ENCODE measurements at places on chromosomes 1 and 21.

DNA sequence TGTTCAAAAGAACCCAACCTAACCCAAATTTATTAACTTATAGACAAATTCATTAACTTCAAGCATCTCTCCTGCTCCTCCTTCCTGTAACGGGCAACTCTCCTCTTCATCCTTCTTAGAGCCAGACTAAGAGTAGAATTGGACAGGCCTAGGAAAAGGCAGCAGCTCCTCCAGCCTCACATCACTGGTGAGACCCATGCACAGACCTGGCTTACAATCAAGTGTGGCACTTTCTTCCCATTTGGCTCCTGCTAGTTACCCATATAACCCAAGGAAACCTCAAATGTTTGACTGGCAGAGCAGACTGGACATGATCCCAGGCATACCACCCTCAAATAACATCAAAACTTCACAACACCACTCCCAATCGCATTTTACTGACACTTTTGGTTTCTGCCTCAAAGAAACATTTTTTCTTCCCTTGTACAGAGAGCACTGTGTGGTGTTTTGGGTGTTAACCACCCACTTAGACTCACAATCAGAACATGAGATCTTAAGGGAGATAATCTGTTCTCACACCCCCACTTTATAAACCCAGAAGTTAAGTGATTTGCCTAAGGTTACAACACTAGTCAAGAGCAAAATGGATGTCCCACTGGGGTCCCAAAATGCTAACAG lies 101.4 kb downstream of the SIPA1L2 start:
- DNase-seq, result no peak

- no peak for DNase-seq
Measured at GRCh38 chr1:180842052-180842451, 70.6 kb upstream of the KIAA1614 start.

- DNase-seq, result peak; percentile 38
Measured at GRCh38 chr21:45607909-45608295, 35.6 kb upstream of the PCBP3 start.

GRCh38 chr21:44006656-44007055 lies 5.5 kb upstream of the TRAPPC10 start:
- no peak for DNase-seq

- DNase-seq, result no peak
Measured at GRCh38 chr1:217003355-217003754, 280.1 kb upstream of the ESRRG start.

DNA sequence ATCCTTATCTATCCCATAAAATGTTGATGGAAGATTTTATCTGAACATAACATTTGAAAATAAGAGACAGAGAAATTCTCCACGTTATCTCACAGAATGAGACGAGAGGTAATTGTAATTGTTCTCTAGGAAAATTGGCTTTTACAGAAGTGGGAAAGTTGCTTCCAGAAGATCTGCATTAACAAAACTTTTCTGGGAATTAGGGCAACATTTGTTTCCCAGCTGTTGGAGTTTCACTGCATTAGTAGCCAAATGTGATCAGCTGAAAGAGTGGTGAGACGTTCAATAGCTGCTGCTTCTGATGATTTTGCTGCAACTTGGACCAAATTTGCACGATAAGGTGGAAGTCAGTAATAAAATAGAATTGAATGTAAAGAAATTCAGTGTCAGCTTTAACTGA lies 7.6 kb downstream of the CHODL start:
- no peak for DNase-seq

- DNase-seq, result no peak
Measured at GRCh38 chr1:66237042-66237441, 296.9 kb upstream of the SGIP1 start.

GRCh38 chr21:42285569-42286245 lies 29.5 kb downstream of the TFF3 start:
- no peak for DNase-seq

- no peak for DNase-seq
Measured at GRCh38 chr1:169184812-169185211, 78.3 kb downstream of the ATP1B1 start.

DNA sequence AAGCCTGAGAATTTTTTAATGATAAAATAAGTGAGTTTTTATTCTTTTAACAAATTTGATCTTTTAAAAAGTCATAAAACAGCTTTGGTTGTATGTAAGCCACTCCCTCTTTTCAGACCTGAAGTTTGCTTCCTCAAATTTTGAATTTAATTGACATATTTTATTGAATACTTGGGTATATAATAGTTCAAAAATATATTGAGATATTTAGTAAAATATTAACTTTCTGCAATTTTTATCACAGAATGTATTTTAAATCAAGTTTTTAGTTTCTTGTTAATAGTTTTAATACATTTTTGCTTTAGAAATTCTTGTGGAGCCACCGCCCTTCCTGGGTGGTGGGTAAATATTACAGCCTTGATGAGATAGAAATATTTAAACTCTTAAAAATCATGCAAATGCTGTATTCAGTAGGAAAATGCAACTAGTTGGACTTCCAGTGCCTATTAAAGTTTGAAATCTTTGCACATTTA lies 867 bp downstream of the PTPRC start:
- no peak for DNase-seq

- DNase-seq, result no peak
Measured at GRCh38 chr1:33762962-33763361, 100.9 kb upstream of the HMGB4 start.

GRCh38 chr1:48532976-48533375 lies 61.0 kb upstream of the SPATA6 start:
- no peak for DNase-seq

DNA sequence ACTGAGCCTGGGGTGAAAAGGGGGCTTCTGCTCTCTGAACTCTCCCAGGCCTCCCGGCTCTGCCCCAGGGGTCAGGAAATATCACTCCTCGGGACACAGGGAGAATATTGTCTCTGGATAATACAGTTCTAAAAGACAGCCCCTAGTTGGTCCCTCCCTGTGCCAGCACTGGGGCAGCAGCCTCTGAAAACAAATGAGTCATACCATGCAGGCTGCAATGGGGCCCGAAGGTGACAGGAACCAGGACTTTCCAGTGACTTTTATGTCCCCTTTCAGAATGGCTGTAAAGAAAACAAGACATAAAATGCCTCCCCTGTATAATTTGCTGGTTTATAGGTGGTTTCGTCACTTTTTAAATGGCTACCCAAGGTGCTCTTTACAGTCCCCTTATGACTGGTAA lies 360.0 kb downstream of the NPHP4 start:
- no peak for DNase-seq

DNA sequence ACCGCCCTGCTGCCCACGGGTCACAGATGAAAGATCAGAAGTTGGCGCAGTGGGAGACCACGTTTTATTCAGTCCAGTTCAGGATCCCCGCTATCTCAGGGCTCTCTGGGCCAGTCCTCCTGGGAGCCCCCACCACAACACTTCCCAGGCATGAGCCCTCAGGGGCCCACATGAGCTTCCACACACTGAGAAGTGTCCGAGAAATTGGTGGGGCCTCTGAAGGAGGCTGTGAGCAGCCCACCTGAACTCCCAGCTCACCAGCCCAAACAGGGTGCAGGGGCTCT lies 12.1 kb downstream of the TRIM46 start:
- no peak for DNase-seq

- DNase-seq, result no peak
Measured at GRCh38 chr1:184739796-184740195, 14.9 kb downstream of the EDEM3 start.

DNA sequence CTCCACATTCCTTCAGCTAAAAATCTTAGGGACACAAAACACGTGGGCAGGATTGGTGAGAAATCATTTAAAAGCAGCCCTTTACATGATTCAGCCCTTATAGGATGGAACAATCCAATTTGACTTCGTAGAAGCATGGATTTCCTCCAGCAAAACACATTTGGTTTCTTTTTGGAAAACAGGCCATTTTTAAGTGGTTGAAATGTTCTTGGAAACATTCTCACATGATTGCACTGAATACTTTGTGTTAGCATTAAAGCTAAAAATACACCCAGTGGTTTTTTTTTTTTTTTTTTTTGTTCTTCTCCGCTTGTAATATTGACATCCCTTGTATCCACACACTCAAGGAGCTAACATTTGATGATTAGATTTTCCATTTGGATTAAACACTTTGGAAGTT lies 42.1 kb upstream of the ABCG1 start:
- no peak for DNase-seq

GRCh38 chr1:61081686-61082310 lies 563 bp upstream of the NFIA start:
- peak; percentile 81 for DNase-seq

DNA sequence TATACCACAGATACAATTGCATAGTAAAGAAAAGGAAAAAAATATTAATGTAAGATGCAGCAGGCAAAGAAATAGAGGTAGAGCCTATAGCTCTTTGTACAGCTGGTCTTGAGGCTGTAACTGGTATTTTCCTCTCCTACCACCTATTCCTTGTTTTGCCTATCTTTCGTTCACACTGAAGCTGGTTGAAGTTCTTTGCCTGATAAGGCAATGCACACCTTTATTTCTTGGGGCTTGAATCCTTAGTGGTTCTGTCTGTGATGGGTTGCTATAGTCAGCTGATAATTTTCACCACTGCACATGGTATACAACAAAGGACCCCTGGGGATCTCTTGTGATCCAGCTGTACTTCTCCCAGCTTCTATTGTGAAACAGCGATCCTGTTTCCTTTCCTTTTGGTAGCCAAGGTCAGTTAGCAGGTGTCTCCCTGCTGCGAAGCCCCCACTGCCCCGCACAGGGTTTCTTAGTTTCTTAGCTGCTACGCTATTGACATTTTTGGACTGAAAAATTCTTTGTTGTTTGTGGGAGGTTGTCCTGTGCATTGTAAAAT lies 9.9 kb upstream of the TSNAX start:
- no peak for DNase-seq

DNA sequence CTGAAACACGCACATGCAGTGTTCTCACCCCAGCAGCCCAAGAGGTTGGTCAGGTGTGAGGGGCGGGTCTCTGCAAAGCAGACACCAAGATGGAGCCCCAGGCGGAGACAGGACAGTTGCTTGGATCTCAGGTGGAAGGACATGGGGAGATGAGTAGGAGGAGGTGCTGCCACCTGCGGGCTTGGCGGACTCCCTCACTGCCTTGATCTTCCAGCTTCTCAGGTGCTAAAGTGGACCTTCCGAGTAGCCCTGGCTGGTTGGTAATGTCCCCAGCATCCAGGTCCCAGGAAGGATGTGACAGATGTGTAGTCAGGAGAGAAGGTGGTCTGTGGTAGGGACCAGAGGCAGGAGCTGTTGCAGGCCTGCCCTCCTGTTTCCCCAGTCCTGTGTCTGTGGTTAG lies 114.1 kb downstream of the AJAP1 start:
- DNase-seq, result no peak

- no peak for DNase-seq
Measured at GRCh38 chr1:199067483-199067882, 428.6 kb downstream of the PTPRC start.

GRCh38 chr1:2044510-2045319 lies 5.5 kb upstream of the PRKCZ start:
- peak; percentile 95 for DNase-seq

DNA sequence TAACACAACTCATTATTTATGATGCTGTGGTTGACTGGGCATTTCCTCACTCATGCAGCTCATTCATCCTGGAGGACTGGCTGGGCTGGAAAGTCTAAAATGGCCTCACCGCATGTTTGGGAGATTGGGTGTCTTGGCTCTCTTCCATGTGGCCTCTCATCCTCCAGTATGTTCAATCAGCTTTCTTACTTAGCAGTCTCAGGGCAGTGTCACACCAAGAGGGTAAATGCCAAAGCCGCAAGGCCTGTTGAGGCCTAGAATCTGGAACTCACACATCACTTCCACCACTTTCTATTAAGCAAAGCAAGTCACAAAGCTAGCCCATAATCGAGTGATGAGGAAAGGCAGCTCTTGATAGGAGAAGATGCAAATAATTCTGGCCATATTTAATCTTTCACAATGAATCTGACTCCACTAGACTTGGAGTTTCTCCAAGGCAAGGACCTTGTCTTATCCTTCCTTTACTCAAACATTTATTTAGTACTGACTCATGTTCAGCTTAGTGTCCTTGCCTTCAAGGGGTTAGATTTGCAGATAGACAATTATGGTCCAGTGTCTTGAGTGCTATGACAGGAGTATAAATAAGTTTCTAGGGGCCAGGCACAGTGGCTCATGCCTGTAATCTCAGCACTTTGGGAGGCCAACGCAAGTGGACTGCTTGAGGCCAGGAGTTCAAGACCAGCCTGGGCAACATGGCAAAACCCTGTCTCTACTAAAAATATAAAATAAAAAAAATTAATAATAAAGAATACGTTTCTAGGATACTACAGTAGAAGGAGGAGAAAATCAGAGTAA lies 45.1 kb downstream of the TMEM53 start:
- no peak for DNase-seq

DNA sequence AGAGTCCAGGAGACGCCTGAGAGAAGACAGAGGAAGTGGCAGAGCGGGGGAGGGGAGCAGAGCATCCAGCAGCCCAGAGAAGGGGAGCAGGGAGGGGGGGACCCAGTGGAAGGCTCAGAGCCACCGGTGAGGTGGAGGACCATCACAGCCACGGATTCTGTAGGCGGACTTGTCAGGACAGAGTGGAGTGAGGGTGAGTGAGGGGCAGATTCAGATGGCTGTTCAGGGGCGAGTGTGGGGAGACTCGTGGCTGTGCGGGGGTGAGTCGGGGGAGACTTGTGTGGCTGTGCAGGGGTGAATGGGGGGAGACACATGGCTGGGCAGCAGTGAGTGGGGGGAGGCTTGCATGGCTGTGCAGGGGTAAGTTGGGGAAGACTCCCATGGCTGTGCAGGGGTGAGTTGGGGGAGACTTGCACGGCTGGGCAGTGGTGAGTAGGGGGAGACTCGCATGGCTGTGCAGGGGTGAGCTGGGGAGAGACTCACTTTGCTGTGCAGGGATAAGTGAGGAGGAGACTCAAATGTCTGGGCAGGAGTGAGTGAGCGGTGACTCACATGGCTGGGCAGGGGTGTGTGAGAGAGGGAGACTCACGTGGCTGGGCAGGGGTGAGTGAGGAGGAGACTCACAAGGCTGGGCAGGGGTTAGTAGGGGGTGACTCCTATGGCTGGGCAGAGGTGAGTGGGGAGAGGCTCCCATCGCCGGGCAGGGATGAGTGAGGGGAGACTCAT lies 56.8 kb upstream of the ABCG1 start:
- DNase-seq, result peak; percentile 60

DNA sequence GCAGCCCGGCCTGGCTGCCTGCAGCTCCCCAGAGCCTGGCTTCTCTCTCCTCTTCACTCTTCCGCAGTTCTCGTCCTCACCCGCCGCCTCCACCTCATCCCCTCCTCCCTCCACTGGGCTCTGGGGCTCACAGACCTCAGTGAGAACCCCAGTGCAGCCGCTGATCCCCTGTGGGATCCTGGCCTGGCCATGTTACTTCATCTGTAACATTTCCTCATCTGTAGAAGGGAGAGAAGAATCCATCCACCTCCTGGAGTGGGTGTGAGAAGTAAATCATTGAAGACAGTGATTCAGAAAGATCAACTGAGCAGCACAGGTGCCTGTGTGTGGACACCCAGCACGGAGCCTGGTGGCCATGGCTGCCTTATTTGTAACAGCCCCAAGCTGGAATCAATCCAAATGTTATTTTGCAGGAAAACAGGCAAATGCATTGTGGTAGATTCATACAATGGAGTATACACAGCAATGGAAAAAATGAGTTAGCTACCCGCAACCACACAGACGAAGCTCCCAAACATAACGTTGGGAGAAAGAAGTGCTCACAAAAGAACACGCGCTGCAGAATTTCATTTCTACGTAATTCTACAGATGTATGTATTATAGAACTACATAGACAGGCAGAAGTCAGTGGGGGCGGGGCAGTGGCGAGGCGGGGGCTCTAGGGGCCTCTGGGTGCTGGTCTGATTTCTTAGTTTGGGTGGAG lies 8.7 kb downstream of the LAPTM5 start:
- DNase-seq, result no peak
